ENCODE measurements at places on chromosomes 4 and X. TPM values are rescaled to one million over a fixed set of nuclear protein-coding genes. Genes with fewer than 3 reads are reported as not detected.
A peak's percentile ranks its signal among the peaks of the same experiment; 100 is the strongest.

GRCh38 chr4:123159479-123159878, 237.1 kb upstream of the NUDT6 start:
- H3K27me3 ChIP-seq: no peaks in the 10 kb centered on the region
- no peak overlapping the region for H3K4me3 ChIP-seq
- no peak for DNase-seq
- no peaks in the 10 kb centered on the region for H3K36me3 ChIP-seq

DNA sequence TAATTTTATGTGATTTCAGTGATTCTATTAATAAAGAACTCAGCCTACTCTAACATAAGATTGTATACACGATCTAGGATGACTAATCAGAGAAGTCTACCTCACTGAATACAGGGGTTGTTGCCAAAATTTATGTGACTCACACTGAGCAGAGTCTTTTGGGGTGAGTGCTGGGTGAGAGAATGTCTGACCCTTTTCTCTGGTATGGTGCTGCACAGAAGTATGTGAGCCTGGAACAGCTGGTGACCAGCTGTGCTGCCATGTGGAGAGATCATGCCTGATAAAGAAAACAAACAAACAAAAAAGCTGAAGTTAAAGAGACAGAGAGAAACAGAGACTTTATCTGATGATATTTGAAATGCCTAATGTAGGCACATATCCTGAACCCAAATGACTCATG, 618.1 kb upstream of the GRIA3 start:
- no peak overlapping the region for H3K27ac ChIP-seq
- no peaks in the 10 kb centered on the region for H3K4me1 ChIP-seq
- H3K4me3 ChIP-seq: no peak overlapping the region

LDOC1 gene
- total RNA-seq: 7.2 TPM

GRCh38 chrX:53257670-53258423, 23.5 kb downstream of the IQSEC2 start:
- 0 out of 2 replicates have a peak, but pooled peaks cover 3% of the 10 kb centered on the region for H3K36me3 ChIP-seq
- DNase-seq: no peak
- H3K4me1 ChIP-seq: peaks cover under 1% of the 10 kb centered on the region
- H3K27ac ChIP-seq: no peak overlapping the region
- no peak overlapping the region for H3K4me3 ChIP-seq

MEPE gene
- not detected for total RNA-seq

HERC5 gene
- under 0.01 TPM for total RNA-seq

DNA sequence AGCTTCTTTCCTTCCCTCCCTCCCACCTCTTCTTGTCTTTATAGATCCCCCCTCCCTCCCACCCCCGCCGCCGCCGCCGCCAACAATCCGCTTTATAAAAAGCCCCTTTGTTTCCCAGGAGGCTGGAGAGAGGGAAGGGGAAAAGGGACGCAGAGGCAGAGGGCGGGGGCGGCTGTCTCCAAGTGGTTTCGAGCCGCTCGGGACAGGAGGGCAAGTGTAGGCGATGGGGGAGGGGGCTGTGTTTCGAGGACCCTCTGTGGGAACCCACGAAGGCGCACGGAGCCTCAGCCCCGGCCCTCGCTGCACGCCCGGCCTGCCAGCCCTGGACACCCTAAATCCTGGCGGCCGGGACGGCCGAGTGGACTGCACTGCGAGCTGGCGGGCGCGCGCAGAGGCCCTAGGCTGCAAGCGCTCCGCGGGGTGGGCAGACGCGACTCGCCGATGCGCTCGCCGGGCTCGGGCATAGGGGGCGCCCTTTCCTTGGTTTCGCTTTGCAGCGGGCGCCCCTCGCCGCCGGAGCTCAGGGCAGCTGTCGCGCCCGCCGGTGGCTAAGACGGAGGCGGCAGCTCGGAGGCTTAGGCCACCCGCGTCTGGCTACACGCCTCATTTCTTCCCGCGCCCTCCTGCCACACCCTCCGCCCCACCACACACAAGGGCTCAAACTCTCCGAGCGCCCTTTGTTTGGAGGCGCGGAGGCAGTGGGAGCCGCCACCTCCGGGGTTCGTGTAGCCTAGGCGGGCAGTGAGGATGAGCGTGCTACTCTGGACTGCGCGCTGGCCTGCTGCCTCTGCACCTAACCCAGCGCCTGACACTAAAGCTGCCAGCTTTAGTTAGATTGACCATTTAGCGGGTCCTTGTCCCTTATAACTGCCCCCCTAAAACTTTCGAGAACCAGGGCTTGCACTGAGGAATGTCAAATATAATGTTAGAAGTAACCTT, 2.2 kb downstream of the MAMLD1 start:
- H3K27ac ChIP-seq: peak overlapping the region; percentile 92
- H3K4me1 ChIP-seq: peaks cover 2% of the 10 kb centered on the region
- peak overlapping the region; percentile 83 for H3K4me3 ChIP-seq
- no peaks in the 10 kb centered on the region for H3K27me3 ChIP-seq
- H3K36me3 ChIP-seq: no peaks in the 10 kb centered on the region
- DNase-seq: peak; percentile 50

DNA sequence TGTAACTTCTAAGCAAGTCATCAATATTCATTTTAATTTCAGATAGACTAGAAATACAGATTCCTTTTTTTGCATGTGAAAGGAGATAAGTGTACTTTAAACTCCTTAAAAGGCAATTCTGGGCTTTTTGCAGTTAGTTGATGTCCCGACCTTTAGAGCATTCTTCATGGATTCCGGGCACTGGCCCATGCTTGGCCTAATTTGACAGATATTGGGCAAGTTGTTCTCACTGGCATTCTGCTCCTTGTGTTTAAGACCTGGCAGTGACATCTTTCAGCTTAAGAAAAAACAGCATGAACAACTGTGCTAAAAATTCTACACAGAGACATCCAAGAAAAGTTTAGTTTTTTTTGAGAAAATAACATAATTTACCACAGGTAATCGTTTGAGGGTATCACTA, 1037.2 kb downstream of the PCDH18 start:
- no peak for DNase-seq
- H3K27me3 ChIP-seq: no peaks in the 10 kb centered on the region
- H3K27ac ChIP-seq: no peak overlapping the region
- H3K36me3 ChIP-seq: no peaks in the 10 kb centered on the region
- no peak overlapping the region for H3K4me3 ChIP-seq

DNA sequence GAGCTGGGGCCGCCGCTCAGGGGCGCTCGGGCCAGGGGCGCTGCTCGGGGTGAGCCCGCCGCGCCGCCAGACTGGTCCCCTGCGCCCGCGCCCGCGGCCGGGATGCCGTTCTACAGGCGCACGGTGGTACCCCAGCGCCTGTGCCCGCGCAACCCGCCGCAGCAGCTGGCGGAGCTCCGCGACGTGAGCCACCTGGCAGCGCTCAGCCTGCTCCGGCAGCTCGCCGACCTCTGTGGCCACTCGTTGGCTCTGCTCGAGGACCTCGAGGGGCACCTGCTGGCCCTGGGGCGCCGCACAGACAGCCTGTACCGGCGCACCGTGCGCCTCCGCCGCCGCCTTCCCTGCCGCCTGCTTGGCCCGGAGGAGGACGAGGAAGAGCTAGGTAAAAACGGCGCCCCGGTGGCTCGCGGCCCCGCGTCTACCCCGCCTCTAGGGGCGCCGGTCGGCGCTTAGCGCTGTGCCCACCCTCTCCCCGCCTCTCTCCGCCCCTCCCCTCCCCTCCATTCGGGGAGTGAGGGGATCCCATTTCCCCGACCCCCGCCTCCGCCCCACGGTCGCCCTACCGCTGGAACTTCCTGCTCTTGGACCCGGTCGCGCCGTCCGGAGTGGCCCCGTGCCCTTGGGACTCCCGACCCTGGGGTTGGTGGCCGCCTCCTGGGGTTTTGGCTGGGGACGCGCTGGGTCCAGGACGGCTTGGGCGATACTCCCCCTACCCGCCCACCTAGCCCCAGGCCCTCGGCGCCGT, 513 bp downstream of the NHSL2 start:
- H3K36me3 ChIP-seq: no peaks in the 10 kb centered on the region
- no peak overlapping the region for H3K27ac ChIP-seq
- peak overlapping the region; percentile 1 for H3K4me3 ChIP-seq
- peaks cover 56% of the 10 kb centered on the region for H3K27me3 ChIP-seq

DNA sequence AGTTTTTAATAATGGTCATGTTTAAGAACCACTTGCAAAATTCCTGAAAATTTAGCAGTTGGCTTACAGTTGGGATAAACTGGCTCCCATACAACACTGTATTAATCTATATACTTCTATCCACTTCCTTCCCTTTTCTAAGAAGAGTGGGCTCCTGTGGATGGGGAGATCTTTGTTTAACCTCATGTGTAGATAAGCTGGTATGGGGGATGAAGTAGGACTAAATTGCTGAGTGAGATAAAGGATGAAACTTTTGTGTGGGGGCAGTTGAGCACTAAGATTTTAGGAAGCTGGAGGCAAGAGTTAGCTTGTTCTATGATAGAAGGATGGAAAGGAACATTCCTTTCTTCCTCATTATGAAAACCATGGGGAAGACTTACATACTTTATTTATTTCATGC, 54.6 kb upstream of the ATP8A1 start:
- no peak overlapping the region for H3K4me3 ChIP-seq
- no peaks in the 10 kb centered on the region for H3K4me1 ChIP-seq
- H3K27ac ChIP-seq: no peak overlapping the region
- no peaks in the 10 kb centered on the region for H3K36me3 ChIP-seq
- no peak for DNase-seq

LRIT3 gene
- not detected for total RNA-seq

DNA sequence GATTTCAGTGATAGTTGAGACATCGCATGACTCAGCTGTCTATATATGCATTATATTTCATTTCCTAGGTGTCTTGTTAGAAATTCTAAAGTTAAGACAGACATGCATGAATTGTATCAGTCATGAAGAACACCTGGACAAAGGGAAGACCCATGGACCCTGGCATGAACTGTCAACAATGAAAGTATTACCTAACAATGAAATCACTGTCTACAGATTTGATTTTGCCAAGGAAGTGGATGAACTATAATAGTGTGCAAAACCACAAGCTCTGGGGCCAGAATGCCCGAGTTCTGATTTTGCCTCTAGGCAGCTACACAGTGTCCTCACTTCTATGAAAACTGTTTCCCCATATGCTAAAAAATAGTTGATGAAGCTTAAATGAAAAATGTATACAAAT, 386.1 kb downstream of the NLGN4X start:
- DNase-seq: no peak
- H3K27ac ChIP-seq: no peak overlapping the region
- H3K36me3 ChIP-seq: no peaks in the 10 kb centered on the region
- H3K4me1 ChIP-seq: no peaks in the 10 kb centered on the region
- no peak overlapping the region for H3K4me3 ChIP-seq

DNA sequence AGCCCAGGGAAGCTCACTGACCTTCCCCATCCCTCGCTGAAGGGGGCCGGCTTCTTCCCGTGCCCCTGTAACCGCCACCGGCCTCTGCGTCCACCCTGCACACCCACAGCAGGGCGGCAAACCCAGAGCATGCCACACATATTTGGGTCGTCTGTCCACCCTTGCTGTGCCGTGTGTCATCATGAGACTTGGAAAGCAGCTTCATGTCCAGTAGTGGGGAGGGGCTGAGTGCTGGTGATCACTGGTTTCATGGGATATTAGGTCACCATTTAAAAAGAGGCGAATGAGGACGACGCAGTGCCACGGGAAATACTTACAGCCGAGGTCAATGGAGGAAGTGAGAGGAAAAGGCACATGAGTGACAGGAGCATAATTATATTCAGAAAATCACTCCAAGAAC, 74.8 kb downstream of the HTRA3 start:
- no peaks in the 10 kb centered on the region for H3K36me3 ChIP-seq
- DNase-seq: no peak
- H3K4me3 ChIP-seq: no peak overlapping the region
- H3K27ac ChIP-seq: no peak overlapping the region
- peaks cover 13% of the 10 kb centered on the region for H3K27me3 ChIP-seq

DNA sequence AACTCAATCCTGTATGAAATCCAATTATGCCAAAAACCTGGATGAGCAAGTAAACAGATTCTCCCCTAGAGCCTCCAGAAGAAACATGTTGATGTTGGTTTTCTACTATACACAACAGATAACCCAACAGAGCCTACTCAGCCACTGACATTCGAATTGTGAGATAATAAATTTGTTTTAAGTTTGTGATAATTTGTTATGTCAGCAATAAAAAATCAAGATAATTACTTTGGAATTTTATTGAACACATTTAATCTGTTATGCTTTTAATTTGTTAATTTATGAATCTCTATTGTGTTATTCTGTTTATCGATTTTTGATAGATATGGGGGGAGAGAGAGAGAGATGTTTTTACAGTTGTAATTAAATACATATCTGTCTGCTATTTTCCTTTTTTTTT, 1016.1 kb upstream of the PCDH7 start:
- no peak for DNase-seq
- no peak overlapping the region for H3K4me3 ChIP-seq
- H3K27ac ChIP-seq: no peak overlapping the region

DNA sequence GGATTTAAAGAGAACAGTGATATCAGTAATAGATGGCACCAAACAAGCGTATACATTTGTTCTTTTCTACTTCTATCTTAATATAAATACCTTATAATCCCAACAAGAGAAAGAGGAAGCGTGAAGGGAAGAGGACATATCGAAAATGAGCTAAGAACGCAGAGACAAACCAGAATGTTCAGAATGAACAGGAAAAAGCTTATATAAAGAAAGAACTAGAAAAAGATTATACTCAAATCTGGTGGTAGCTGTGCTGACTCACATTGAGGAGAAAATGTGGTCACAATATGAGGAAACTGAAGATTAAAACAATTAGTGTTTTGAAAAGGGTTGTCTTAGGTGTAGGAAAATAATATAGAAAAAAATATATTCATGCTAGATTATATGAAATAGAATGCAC, 2.0 kb upstream of the GPR34 start:
- H3K27ac ChIP-seq: no peak overlapping the region
- H3K27me3 ChIP-seq: no peaks in the 10 kb centered on the region
- H3K4me1 ChIP-seq: no peaks in the 10 kb centered on the region
- no peak overlapping the region for H3K4me3 ChIP-seq
- DNase-seq: no peak
- H3K36me3 ChIP-seq: no peaks in the 10 kb centered on the region

DNA sequence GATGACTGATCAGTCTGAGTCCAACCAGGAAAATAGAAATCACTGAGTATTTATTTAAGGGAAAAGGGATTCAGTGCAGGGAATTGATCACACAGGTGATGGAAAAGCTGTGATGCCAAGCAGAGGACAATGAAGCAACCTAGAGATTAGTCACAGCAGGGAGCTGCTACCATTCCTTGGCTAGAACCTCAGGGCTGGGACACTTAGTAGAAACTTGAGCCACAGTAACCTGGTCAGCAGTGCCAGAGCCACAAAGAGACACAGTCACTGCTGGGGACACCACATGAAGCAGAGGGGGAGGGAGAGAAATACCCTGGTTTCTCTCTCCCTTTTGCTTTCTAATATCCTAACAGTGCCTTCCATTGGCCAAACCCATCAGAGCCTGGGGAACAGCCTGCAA, 38.7 kb downstream of the RTL9 start:
- no peak for DNase-seq
- H3K27ac ChIP-seq: no peak overlapping the region
- H3K4me3 ChIP-seq: no peak overlapping the region

LIN54 gene
- total RNA-seq: 23.9 TPM

TAF1 gene
- 36.1 TPM for total RNA-seq

SYTL5 gene
- total RNA-seq: 0.56 TPM

FGFBP1 gene
- total RNA-seq: not detected

- no peak for DNase-seq
- H3K4me3 ChIP-seq: no peak overlapping the region
- no peaks in the 10 kb centered on the region for H3K4me1 ChIP-seq
- H3K36me3 ChIP-seq: peaks cover 8% of the 10 kb centered on the region
- H3K27ac ChIP-seq: no peak overlapping the region
- H3K27me3 ChIP-seq: no peaks in the 10 kb centered on the region
Observed at GRCh38 chr4:8368061-8368481, 72.5 kb downstream of the ACOX3 start.

- no peak for DNase-seq
- no peak overlapping the region for H3K27ac ChIP-seq
- no peaks in the 10 kb centered on the region for H3K27me3 ChIP-seq
- peaks cover 21% of the 10 kb centered on the region for H3K36me3 ChIP-seq
- no peak overlapping the region for H3K4me3 ChIP-seq
- peaks cover 6% of the 10 kb centered on the region for H3K4me1 ChIP-seq
Observed at GRCh38 chrX:154014429-154015380, 5.0 kb downstream of the IRAK1 start.

IGFBP7 gene
- 33.2 TPM for total RNA-seq

Measured in IMR-90 (cell line).